Activated CD8-positive, alpha-beta T cell treated with anti-CD3 and anti-CD28 coated beads, Interleukin-2, amount 10 ng/mL, durations not matched to agents 7 days and 5 days (primary cell): ENCODE measurements at places on chromosomes 12 and 14.

GRCh38 chr14:51957950-51958349 lies 31.4 kb upstream of the RTRAF start:
- no peak for DNase-seq

GRCh38 chr12:67457136-67457535 lies 188.0 kb downstream of the CAND1 start:
- DNase-seq: no peak

GRCh38 chr12:4762773-4763172 lies 42.6 kb downstream of the GALNT8 start:
- DNase-seq: no peak

GRCh38 chr12:50258167-50258551 lies 25.2 kb downstream of the LIMA1 start:
- DNase-seq: no peak

GRCh38 chr12:92992041-92992440 lies 62.9 kb upstream of the EEA1 start:
- no peak for DNase-seq

- no peak for DNase-seq
These were observed 341.2 kb downstream of the C12orf75 start for GRCh38 chr12:105671720-105672119.

- DNase-seq: peak; percentile 75
These were observed 1.1 kb downstream of the INHBE start for GRCh38 chr12:57456145-57456700.

DNA sequence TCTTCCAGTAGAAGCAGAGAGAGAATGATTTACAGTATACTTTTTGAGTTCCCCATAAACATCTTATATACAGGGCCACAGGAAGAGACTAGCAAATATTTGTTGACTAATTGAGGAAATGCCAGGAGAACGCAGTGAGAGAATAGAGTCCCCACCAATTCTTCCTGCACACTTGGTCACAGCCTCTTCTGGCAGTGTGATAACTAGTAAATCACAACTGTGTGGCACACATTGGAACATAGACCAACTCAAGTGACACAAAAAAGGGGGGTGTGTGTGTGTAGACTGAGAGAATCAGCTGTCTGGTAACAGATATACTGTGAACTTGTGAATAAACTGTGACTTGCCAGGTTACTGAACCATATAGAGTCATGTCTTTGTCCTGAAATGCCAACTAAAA lies 10.2 kb downstream of the PFKM start:
- DNase-seq: no peak

- peak; percentile 64 for DNase-seq
These were observed 755 bp downstream of the SETD1B start for GRCh38 chr12:121804417-121805111.

DNA sequence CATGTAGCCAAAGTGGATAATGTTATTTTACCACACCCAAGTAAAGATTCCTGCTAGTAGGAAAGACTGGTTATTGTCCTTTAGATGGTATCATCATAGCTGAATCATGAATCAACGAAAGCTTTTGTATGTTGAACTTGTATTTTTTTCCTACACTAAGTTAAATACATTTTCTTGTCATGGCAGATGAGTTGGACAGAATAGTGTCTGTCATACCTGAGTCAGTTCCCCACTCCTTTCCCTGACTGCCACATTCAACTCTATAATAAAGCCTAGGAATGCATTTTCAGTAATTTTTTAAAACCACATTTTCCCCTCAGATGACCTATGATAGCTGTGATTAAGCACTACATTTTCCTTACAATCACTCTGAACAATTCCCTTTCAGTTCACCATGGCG lies 9.3 kb upstream of the PTHLH start:
- DNase-seq: no peak

DNA sequence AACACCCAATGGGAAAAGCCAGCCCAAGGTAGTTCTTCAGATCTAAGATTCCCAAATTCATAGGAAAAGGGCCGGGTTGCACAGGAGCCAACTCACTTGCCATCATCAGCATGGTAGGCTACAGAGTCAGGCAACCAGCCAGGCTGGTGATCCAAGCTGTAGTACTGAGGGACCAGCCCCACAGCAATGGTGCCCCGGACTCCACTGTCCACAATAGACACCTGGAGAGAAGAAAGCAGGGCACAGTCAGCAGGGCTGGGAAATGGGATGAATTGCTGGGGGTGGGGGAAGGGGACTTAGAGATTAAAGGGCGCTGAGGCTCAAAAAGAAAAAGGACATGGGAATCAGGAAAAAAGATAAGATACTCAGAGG lies 4.2 kb downstream of the SPRYD3 start:
- DNase-seq: no peak

DNA sequence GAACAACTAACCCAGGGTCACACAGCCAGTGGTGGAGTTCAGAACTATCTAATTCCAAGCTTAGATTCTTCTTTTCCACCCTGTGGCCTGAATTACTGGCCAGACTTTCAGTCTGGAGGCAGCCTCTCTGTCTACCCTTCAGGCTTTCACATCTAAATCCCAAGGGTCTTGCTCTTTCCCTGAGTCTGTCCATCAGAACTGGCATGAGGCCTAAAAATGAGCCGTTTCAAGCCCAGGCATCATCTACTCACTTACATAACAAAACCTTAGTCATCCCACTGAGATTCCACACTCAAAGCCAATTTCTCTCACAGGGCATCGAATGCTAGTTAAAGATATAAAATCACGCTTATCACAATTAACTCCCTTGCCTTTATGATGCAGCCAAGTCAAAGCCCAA lies 1.3 kb upstream of the PTGDR start:
- no peak for DNase-seq

DNA sequence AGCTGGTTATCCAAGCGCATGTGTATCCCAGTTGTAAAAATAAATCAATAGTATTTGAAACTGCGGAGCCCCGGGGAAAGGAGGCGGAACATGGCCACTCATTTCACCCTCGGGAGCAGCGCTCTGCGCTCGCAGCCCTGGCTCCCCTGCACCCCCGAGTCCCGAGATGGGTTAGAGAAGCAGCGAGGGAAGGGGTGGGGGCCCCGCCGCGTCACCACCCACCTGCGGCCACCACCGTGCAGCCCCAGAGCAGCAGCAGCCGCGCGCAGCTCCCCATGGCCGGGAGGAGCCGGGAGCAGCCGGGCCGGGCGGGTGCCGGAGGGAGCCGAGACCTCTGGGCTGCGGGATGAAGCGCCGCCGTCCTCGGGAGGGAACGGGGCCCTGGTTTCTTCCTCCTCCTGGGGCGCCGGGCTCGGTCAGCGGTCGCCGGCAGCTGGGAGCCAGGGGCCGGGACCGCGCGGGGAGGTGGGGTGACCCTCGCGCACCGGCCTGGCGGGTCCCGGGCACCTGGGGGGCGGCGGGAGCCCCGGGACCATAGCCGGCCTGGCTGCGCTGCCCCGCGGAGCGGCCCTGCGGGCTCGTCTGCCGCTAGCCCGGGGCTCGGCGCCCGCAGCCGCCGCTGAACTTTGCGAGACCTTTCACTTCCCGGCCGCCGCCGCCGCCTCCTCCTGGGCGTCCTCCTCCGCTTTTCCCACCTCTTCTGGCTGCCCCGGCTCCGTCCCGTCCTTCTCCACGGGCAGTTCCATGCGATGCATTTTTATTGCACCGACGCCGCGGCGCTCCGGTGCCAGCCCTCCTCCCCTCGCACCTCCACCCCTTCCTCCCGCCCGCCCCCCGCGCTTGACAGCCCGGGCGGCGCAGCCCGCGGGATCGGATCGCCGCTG lies at the start of gene NTN4:
Gene NTN4 (minus strand): TSS at position 732 of the 884 bp plus-strand sequence. CDS start 455 bp downstream, at position 277.
- DNase-seq: peak; percentile 37

DNA sequence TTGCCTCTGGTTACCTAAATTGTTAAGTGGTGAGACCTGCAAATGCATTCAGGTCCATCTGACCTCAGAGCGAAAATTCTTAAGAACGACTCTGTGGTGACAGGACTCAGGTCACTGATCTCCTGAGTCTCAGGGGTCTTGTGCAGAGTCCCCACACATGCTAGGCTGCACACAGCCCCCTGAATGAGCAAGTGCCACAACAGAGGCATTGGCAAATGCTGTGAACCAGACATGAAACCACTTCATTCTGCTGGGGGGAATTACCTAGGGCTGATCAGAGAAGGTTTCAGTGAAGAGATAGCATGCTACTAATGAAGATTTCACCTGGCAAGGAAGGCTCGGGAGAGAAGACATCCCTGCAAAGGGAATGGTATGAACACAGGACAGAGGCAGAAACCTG lies 281.6 kb downstream of the ITPR2 start:
- no peak for DNase-seq

DNA sequence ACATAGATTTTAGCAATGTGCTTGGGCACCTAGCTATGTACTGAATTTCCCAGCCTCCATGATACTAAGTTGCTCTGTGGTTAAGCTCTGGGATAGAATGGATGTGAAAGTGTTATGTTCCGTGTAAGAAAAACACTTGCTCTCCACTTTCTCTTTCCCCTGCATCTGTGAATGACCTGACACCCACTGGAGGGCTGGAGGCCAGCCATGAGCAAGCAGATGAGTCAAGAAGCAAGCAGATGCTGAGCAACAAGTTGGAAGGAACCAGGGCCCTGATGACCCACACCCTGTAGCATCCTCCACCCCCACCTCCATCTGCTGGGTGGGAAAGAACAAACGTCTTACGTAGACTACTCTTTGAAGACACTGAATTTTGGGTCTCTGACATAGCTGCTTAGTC lies 56.6 kb downstream of the EID3 start:
- DNase-seq: no peak

DNA sequence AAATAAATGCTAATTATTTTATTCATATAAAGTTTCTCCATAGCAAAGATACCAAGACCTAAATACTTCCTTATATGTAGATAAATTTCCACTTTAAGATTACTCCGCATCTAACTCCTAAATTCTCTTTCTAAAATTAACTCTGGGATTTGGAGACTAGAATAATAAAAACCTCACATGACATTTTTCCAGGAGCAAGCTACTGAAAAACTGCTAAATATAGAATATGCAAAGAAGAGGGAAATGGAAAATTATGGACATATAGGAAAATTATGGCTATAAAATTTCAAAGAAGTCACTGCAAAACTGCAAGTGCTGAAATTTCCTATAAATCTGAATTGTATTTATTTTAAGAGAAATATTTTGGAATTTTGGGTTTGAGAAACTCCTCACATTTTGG lies 186.2 kb downstream of the DUSP6 start:
- DNase-seq: no peak

- peak; percentile 44 for DNase-seq
These were observed 1.6 kb downstream of the FMNL3 start for GRCh38 chr12:49705479-49706134.

GRCh38 chr12:38332814-38333213 lies 16.2 kb downstream of the ALG10B start:
- no peak for DNase-seq

- no peak for DNase-seq
These were observed 210.4 kb upstream of the NUDT4 start for GRCh38 chr12:93167331-93167730.

DNA sequence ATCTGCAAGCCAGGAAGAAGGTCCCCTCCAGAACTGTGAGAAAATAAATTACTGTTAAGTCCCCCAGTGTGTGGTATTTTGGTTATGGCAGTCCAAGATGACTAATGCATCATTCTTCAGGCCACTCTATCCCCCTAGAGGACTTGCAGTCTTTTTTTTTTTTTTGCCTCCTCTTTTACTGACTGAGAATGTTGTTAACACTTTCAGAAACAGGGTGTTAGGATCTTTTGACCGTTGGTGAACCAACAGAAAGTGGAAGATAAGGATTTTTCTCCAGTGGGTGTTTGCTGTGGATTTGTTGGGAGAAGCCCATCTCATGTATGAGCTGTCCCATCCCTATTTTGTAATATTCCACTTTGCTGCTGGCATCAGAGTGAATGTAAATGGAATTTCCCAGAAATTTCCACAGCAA lies 37.8 kb downstream of the MARK3 start:
- DNase-seq: no peak

DNA sequence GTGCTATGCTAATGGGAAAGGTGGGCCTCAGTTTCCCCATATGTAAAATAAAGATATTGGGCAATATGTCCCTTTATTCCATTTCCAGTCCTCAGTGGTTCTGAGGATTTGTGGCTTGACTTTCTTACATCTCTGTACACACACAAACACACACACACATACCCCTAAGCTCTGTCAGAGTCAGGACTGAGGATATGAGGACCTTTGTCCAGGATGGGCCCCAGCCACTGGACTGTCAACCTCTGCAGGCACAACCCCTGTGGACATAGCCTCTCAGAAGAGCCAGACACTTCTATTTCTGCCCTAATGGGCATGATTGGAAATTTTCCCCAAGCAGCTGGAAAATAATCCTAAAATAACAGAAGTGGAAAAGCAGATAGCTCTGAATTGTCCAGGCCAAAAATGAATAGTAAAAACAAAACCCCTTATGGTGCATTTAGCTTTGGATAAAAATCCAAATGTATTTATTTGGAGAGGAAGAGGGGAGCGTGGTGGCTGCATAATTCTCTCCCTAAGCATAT lies 50.2 kb downstream of the RIN3 start:
- DNase-seq: no peak

- no peak for DNase-seq
These were observed 104.0 kb upstream of the PWP1 start for GRCh38 chr12:107581619-107582015.

- no peak for DNase-seq
These were observed 358.4 kb upstream of the SOX5 start for GRCh38 chr12:24307716-24308335.

- no peak for DNase-seq
These were observed 740.0 kb upstream of the TMEM132C start for GRCh38 chr12:127526925-127527324.

DNA sequence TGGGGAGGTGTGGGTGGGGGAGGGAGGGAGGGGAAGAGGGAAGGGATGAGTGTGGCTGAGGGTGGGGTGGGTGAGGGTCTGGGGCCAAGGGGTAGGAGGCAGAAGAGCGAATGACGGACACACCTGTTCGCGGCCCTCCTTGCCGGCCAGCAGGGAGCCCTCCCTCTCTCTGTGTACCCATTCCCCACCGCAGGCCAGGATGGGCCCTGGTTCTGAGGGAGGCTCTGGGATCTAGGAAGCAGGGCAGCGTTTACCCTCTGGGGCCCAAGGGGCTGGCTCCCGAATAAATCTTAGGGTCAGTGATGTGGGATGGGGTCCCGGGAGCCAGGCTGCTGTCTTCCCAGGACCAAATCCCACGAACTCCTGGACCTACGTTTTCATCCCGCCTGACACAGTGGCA lies 46.0 kb upstream of the ESRRB start:
- no peak for DNase-seq

GRCh38 chr14:63296060-63296563 lies 22.6 kb downstream of the GPHB5 start:
- no peak for DNase-seq

GRCh38 chr12:113151655-113152054 lies 2.1 kb downstream of the CFAP73 start:
- DNase-seq: no peak

DNA sequence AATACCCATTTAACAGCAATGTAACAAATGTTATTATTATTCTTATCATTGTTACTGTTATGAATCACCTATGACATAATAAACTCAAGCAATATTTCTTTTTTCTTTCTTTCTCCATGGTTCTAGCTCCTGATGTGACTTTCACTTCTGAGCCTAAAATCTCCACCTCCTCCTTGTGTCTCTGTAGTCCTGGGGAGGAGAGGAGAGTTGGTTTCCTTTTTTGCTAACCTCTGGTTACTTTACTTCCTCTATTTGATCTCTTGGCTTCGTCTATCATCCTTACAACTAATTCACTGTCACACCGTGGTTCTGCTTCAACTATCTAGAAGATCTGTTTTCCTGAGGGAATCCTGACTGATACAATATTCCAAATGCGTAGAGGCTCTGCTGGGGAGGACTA lies 456.6 kb downstream of the VRK1 start:
- no peak for DNase-seq

GRCh38 chr14:64159588-64159987 lies 134.6 kb downstream of the ESR2 start:
- DNase-seq: no peak

- no peak for DNase-seq
These were observed 235.1 kb upstream of the LRIG3 start for GRCh38 chr12:59155448-59155847.
